ENCODE measurements at places on chromosomes 11 and 22.

- DNase-seq = no peak
These were observed 12.3 kb downstream of the LUZP2 start for GRCh38 chr11:24509114-24509513.

DNA sequence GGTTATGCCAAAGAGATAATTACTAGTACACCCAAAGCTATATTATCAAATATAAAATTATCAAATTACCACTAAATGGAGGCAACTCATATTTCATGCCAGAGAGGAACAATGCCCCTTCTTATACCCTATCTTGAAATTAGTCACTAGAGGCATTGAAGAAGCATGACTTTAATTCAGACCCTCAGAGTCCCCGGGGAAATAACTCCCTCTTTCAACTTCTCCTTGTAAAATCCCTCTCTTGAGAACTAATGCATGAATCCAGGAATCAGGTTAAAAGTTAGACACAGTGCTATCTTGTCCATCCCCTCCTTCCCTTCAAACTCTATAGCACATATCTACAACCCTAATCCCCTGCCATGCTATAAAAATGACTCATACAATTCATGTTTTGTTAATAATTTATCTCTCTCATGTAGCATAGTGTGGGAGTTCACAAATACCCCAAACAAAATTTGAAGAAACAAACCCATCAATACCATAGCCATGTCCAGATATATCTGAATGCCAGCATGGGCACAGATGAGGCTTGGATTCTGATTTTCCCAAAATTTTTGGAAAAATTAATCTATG, 665.4 kb downstream of the KCNA4 start:
- DNase-seq = no peak

- DNase-seq = no peak
These were observed 3.6 kb upstream of the SSTR3 start for GRCh38 chr22:37215890-37216289.

DNA sequence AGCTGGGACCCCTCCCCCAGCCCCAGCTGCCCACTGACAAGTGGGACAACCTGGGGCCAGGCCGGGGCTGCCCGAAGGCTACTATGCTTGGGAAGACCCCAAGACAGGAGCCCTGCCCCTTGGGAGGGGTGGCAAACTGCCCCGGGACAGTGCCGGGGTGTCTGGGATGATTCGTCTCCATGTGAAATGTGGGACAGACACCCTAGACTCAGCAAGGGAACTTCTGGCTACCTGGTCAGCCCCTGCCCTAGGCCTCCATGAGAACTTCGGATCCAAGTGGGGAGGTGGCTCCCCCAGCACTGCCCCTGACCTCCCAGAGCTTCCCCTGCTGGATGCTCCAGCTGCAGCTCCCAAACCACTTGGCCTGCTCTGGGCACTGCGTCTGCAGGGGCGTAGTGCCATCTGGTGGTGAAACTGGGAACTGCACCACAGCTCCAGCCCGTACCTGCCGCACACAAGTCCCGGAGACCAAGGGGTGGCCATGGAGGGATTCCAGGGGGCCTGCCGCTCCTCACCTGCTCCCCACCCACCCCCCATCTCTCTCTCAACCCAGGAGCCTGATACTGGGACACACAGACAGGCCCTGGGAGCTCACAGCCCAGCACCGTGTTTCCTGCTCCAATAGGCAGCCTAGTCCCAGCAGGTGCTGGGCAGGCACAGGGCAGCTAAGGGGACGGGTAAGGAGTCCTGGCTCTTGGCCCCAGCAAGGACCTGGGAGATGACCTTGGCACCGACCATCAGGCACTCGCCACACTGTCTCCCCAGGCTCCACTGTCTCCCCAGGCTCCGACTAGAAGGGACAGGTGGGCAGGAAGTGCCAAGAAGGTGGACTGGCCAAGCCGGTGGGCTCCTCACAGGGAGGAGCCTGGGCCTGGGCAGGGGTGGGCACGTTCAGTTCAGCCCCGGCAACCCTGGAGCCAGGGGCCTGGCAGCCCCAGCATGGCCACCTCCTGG, 194.1 kb downstream of the IGLL1 start:
- DNase-seq = peak; percentile 93

DNA sequence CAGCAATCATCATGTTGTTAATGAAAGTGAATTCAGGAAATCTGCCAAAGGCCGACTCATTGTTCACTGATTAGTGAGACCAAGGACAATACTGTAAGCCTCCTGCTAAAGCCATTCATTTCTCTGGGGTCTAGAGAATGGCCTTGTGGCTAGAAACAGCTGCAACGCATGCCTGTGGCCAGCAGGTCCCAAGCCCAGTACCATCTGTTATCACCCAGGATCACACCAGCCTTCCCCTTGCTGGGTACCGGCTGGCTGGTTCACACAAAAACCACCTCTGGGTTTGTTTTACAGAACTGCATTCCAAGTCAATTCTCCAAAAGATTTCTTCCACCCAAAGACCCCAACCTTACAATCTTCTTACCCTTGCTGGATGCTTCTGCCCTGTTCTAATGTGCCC, 1.1 kb downstream of the PLAAT5 start:
- peak; percentile 39 for DNase-seq

GRCh38 chr11:74468936-74469335, 1.6 kb upstream of the KCNE3 start:
- DNase-seq = no peak

DNA sequence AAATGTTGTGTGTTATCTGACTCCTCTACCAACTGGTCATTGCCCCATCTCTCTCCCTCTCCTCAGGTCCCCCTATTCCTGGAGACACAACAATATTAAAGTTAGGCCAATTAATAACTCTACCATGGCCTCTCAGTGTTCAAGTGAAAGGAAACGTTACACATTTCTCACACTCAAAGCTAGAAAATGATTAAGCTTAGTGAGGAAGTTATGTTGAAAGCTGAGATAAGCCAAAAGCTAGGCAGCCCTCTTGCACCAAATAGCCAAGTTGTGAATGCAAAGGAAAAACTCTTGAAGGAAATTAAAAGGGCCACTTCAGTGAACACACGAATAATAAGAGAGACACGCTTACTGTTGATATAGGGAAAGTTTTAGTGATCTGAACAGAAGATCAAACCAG, 6.9 kb downstream of the DLG2 start:
- no peak for DNase-seq

GRCh38 chr11:129279326-129280026, 87.4 kb upstream of the ARHGAP32 start:
- peak; percentile 72 for DNase-seq

DNA sequence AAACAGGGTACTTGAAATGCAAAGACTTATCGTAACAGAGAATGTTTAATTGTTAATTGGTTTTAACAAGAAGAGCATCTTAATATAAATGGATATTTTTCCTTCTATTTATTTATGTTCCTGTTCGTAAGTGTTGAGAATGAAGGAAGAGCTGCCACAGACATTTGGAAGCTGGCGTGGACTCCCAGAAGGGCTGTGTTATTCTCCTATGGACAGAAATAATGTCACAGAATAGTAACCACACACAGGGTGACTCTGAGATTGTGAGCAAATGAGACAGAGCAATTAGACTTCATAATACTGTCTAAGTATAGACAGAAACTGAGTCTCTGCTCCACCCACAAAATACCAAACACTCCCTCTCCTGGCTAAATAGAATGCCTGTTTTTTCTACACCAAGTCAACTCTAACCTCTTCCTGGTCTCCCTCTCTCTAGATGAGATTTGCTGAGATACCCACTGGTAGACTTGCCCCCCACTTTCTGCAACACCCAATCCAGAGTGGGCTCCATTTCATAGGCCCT, 6.1 kb downstream of the APOL3 start:
- DNase-seq = no peak

DNA sequence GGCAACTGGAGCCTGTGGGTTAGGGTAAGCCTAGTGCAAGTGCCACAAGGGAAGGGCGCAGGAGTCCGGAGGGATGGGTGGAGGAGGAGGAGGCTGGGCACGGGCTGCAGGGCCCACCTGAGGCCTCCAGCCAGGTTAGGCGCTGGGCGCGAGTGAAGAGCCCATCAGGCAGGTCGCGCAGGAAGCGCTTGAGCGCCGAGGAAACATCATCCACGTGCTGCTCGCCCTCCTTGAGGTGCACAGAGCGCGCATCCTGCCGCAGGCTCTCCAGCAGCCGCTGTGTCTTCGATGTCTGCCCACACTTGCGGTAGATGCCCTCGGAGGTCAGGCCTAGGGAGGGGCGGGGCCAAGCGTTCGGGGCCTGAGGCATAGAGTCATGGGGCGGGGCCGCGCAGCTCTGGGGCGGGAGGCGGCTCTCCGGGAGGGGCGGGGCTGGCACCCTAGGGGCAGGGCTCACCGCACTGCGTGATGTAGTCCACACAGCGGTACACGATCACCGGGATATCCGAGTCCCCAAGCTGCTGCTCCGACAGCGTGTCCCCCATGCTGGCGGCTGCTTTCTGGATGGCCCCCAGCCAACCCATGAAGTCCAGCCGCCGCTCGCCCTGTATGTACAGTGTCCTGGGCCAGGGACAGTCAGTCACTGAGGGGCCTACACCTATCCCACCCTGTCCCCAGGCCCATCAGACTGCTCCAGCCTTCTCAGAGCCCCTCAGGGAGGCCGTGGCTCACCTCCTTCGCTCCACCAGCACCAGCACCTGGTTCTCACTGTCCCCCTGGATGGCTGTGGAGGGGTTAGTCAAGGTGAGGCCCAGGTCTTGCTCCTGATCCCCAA, 22.9 kb upstream of the PDE2A start:
- peak; percentile 81 for DNase-seq

- no peak for DNase-seq
These were observed 42.0 kb downstream of the TCF20 start for GRCh38 chr22:42228483-42228882.

- peak; percentile 50 for DNase-seq
These were observed 49.6 kb downstream of the CECR2 start for GRCh38 chr22:17418890-17419324.

GRCh38 chr22:44358709-44359440, 46.1 kb upstream of the SHISAL1 start:
- DNase-seq = peak; percentile 7

- no peak for DNase-seq
These were observed 381.3 kb downstream of the CTTN start for GRCh38 chr11:70779433-70780245.

- no peak for DNase-seq
These were observed 48.5 kb downstream of the GUCY1A2 start for GRCh38 chr11:106969644-106970355.

GRCh38 chr11:66345316-66345649, 379 bp upstream of the BRMS1 start:
- DNase-seq = no peak

- no peak for DNase-seq
These were observed 55.4 kb downstream of the ELFN2 start for GRCh38 chr22:37371911-37372310.

DNA sequence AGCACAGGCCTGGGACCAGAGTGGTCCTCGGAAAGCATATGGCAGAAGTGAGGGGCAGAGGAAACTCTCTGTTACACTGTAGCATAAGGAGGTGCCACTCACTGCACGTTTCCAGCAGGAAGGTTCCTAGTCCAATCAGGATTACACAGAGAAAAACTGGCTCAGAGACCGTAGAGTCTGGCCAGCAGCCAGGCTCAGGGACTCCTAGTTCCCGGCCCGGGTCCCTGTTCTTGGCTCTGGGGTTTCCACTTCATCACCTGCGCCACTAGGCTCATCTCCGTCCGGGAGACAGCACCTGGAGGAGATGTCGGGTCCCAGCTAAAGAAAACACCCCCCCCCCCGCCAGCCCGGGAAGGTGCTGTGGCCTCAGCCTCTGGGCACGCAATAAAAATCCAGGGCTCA, 1.1 kb downstream of the TTLL12 start:
- no peak for DNase-seq

DNA sequence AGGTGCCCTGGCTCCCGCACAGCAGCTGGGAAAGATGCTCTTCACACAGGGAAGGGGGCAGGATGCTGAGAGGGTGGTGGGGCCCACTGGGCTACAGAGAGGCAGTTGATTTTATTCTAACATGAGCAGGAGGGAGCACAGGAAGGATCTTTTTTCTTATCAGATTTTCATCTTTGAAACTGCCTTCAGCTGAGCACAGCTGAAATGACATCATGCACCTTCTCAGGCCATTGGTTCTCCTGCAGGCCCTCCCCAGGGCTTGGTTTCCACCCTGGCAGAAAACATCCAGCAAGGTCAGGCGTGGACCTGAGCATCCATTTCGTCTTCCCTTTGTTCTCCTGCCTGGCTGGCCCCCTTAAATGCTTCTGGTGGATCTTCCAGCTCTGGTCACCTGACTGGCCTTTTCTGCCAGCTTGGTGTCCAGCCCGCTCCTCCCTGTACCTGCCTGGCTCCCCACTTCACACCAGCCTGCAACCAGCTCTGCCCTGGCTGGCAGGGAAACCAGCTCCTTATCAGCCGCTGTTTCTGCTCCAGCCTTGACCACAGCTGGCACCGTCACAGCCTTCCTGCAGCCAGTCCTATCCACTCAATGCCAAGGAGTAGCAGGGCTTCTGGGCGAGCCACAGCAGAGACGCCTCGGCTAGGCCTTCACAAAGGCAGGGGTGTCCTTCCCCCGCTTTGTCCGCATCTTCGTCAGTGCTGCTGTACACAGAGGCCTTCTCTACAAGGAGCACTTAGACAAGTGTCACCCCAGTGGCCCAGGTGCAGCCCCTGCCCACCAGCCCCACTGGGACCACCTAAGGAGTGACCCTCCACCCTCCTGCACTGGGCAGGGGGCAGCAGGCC, 36.5 kb downstream of the TOM1 start:
- DNase-seq = no peak

DNA sequence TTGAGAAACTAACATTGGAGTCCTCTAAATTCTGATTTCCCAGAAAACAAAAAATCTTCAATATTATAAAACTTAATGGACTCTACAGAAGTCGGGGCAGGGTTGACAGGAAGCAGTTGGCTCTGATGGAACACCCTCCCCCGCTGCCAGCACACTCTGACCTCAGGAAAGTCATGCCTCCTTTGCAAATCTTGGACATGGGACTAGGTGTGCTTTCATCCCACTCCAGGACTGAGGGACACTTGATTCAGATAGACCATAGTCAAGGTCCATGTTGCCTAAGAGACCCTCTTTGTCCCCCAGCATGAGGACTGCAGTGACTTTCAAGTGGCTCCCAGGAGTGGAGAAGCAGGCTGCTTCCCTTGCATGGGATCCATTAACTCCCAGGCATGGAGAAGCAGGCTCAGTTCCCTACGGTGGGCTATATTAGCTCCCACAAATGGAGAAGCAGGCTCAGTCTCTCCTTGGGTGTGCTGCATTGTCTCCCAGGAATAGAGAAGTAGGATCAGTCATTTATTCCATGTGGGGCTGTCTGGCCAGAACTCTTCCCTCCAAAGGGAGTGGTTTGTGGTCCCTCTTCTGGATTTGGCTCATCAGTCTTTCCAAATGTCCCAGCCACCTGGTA, 38.3 kb downstream of the C22orf31 start:
- no peak for DNase-seq

GRCh38 chr11:14499560-14500180, at the start of gene COPB1:
Gene COPB1, minus strand, starts transcription at chr11:14499811. Its CDS starts 883 bp downstream, at chr11:14498928.
- DNase-seq = peak; percentile 90

GRCh38 chr11:17230867-17231851, 23.4 kb upstream of the PIK3C2A start:
- no peak for DNase-seq

- DNase-seq = no peak
These were observed 64.0 kb downstream of the SLC22A12 start for GRCh38 chr11:64654958-64655541.

Data from WTC11 (cell line).